ENCODE measurements at places on chromosomes 6 and 20.

GRCh38 chr6:81613606-81614005, 138.9 kb downstream of the TENT5A start:
- no peak for DNase-seq

GRCh38 chr6:138569554-138569953, 70.3 kb upstream of the NHSL1 start:
- no peak for DNase-seq

GRCh38 chr20:50192364-50193198, 2.0 kb downstream of the CEBPB start:
- peak; percentile 60 for DNase-seq

GRCh38 chr20:24016607-24017457, 28.3 kb upstream of the GGTLC1 start:
- no peak for DNase-seq

DNA sequence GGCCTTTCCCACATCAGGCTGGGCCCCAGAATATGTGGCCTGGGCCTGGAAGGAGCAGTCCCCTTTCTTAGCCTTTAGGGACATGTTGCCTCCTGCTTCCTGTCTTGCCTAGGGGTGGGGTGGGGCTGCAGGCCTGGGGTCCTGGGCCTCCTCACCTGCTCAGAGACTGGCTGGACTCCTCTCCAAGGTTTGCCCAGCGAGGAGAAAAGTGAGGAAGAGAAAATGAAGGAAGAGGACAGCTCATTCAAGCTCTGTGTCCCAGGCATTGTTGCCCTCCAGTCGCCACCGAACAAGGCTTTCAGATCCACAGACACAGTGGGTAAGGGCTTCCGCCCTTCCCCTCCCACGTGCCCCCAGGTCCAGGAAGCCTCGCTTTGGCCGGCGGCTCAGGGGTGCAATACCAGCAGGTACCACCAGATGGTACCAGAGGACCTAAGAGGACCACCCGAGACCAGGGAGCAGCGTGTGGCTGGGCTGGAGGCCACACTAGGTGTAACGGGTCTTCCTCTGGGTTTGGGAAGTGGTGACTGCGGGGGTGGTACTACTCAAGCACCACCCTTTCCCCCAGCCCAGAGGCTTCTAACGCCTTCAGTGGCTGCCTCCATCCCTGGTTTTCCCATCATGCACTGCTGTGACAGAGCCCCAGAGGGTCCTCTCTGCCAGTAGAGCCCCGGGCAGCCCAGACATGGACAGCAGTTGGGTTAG, 5.5 kb upstream of the BAK1 start:
- DNase-seq, result peak; percentile 73

DNA sequence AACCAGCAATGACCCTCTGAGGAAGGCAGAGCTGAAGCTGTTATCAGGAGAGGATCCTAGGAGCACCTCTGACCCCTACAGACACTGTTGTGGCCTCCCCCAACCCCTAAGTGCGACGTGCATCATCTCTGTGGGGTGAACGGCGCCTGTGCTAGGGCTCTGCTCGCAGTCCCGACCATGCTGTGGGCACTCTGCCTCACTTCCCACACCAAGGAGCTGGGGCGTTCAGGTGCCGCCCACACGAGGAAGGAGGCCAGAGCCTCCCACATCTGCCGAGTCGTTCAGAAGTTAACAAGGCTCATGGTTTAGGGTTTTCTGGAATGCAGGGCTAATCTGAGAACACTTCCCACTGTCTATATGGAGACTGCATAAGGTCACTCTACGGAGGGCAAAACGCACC, 62.1 kb downstream of the GINS1 start:
- no peak for DNase-seq

GRCh38 chr6:165562421-165563090, 100.5 kb downstream of the PDE10A start:
- DNase-seq, result no peak

GRCh38 chr6:160945516-160946177, 45.9 kb upstream of the MAP3K4 start:
- no peak for DNase-seq

GRCh38 chr6:11292594-11293236, 60.2 kb upstream of the NEDD9 start:
- DNase-seq, result no peak

DNA sequence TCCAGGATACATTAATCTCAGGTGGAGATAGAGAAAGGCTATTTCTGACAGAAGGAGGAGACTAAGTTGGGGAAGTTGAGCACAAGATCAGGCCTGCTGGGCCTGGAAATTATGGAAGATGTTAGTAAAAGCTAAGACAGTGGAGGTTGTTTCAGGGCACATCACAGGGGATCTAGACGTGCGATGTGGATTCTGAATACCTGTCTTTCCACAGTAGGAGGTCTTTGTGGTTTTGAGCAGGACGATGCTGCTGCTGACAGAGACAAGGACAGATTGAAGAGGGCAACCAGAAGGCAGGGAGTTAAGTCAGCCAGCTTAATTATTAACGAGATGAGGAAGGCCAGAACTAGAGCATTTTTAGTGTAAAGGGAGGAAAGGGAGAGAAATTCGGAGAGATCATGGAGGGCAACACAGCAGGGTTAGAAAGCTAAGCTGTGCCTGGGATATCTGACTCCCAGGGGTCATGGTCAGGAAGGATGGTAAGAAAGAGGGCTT, 384.9 kb downstream of the MAFB start:
- no peak for DNase-seq

DNA sequence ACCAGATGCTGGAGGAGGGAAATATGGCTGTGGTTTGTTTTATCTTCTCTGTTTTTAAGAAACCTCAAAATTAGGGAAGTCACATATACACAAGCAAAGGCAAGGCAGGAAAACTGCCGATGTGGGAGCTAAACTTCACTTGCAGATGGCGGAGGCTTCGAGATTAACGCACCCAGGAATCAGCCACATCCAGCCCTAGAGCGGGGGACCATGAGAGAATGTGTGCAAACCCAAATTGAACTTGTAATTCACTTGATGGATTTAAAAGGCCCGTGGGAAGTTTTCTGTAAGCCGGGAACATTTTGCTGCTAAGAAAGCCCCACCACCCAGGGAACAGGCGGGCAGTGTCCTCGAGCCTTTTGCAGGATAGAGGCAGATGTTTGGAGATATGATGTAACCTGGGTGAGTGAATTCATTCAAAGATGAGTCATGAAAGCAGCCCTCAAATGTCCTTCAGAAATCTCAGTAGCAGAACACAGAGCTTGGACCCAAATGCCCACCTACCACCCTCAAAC, 39.9 kb downstream of the PREX1 start:
- no peak for DNase-seq

GRCh38 chr6:9810286-9810685, 604.6 kb downstream of the TFAP2A start:
- no peak for DNase-seq

GRCh38 chr20:15528391-15529111, 1044.7 kb downstream of the KIF16B start:
- no peak for DNase-seq

DNA sequence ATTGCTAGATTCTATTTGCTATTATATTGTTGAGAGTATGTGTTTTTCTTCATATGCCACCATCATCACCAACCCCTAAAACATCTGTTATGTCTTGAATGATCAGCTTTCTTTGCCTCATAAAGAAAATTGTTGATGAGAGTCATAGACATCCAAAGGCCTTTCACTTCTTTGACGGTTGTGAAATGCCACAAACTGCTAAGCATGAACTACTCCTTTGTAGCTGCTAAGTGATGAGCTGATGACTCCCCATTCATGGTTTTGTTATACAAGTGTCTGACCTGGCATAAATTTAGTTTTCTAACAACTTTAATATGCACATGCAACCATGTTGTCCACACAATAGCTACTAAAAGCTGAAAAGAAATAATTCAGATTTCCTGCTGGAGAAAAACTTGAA, 684 bp upstream of the MED23 start:
- no peak for DNase-seq

GRCh38 chr6:24911796-24912382, 23.9 kb downstream of the RIPOR2 start:
- DNase-seq, result no peak

DNA sequence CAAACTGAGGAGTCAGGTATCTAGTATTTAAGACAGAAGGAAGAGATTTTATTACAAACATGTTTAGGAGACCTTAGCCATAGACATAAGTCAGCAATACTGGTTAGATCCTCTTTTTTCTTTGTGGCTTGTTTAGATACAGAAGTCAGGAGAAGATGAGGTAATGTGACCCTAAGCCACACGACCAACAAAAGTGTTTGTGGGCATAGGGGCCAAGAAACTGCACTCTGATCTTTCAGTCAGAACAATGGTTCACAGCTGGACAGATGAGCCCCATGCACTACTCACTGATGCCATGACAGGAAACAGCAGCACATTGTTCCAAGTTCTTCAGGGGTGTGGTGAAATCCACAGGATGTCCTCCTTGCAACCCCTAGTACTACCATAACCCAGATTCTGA, 238.5 kb upstream of the RAB32 start:
- no peak for DNase-seq

DNA sequence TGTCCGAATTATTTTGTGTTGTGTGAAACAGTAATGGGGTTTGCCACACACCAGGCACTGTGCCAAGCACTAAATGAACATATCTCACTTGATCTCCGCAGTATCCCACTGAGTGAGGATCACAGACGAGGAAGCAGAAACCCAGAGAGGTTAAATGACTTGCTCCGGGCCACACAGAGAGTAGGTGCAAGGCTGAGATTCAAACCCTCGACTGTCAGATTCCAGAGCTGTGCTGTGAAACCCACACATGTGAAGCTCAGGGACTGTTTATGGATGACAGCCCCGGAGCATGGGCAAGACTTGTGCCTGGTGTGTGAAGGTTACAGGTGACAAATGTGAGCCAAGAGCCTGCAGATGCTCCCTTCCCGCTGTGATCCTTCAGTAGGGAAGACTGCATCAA, 87.8 kb upstream of the SIRPA start:
- no peak for DNase-seq

DNA sequence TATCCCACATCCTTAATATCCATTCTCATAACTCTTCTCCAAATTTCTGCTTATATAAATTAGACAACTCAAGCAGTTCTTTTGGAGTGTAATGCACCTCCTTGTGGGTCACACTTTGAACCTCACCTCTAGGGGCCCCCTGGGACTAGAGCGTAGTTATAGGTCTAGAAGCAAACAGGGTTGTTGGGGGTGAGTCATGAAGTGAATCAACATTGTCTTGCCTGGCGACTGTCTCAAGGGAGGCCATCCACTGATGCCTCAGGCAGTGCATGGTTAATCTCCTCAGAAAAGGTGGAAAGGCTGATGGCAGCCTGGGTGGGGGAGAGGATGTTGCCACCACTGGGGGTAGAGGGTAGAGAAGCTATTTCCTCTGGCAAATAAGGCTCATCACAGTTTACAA, 129.1 kb downstream of the TNFRSF21 start:
- no peak for DNase-seq

- DNase-seq, result no peak
Observed at GRCh38 chr6:49299279-49299678, 163.8 kb downstream of the MMUT start.

DNA sequence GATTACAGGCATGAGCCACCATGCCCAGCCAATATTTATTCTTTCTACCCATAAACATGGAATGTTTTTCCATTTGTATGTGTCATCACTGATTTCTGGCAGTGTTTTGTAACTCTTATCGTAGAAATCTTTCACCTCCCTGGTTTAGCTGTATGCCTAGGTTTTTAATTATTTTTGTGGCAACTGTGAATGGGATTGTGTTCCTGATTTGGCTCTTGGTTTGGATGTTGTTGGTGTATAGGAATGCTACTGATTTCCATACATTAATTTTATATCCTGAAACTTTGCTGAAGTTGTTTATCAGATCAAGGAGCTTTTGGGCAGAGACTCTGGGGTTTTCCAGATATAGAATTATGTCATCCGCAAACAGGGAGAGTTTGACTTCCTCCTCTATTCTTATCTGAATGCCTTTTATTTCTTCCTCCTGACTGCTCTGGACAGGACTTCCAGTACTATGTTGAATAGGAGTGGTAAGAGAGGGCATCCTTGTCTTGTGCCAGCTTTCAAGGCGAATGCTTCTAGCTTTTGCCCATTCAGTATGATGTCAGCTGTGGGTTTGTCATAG, 198.6 kb downstream of the ZDHHC14 start:
- DNase-seq, result no peak

DNA sequence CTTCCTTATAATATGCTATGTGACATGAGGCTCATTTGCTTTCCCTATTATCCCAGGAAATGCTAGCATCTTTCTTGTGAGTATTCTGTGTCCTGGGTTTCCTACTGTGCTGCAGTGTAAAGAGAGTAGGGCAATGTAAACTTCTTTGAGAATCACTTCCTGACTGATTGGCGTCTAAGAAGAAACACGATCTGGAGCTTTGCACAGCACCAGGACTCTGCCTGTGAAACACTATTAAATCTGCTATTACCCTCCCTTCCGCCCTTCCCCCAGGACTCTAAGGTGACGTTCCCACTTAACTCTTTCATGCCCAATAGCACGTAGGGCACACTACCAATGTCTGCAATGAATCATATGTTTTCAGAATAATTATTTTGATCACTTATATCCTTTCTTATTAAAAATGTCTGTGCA, 607.3 kb upstream of the CITED2 start:
- DNase-seq, result no peak

DNA sequence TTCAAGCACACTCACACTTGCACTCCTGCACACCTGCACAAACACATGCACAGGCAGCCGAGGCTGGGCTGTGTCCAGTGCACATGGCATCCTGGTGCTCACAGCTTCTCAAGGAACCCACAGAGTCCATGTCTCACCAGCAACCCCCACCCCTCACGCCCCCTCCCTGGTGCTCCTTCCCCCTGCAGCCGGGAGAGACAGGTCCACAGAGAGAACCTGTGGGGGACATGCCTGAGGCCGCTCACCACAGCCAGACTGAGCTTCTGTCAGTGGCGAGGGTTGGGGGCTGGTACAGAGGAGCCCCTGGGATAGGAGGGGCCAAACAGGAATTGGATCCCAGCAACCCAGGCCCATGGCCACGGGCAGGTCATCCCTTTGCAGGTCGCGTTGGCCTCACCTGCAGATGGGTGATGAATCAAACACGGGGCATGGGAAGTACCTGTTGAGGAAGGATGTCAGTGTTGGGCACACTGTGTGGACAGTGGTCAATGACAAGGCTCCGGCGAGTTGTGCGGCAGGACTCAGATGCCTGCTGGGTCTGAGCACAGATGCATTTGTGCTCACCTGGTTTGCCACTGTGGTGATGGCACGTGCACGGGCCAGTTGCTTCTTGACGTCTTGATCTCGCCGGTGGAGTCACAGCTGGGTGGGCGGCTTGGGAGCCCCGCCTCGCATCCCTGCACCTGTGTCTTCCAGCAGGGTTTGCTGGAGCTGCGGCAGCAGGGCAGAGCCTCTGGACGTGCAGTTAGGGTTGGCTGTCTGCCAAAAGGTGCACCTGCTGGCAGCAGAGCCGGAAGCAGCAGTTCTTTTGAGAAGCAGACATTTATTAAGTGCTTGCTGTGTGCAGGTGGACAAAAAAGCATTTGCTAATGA, 113.0 kb downstream of the ERMARD start:
- DNase-seq, result peak; percentile 98

GRCh38 chr6:29941471-29941870, 861 bp upstream of the HLA-A start:
- no peak for DNase-seq

Measured in NCI-H1105 (cell line).